ENCODE measurements at places on chromosomes 5 and 9.

- DNase-seq = no peak
These were observed 10.6 kb upstream of the SLC6A19 start for GRCh38 chr5:1190837-1191239.

DNA sequence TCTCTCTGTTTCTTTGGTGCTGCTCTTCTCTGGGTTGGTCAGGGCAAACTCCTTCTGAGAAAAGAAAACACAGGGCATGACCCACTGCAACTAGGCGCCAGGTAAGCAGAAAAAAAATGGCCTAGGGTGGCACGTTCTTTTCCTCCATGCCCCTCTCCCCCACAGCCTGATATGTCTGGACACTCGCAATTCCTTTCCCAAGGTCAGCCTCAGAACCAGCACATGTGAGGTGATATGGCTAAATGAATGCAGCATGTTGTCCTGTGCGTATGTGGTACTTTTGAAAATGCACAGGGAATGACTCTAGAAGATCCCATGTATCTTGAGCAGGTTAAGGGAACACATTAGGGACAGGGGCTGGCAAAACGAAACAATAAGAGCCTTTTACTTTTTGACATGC lies 77.0 kb downstream of the SIL1 start:
- DNase-seq = no peak

DNA sequence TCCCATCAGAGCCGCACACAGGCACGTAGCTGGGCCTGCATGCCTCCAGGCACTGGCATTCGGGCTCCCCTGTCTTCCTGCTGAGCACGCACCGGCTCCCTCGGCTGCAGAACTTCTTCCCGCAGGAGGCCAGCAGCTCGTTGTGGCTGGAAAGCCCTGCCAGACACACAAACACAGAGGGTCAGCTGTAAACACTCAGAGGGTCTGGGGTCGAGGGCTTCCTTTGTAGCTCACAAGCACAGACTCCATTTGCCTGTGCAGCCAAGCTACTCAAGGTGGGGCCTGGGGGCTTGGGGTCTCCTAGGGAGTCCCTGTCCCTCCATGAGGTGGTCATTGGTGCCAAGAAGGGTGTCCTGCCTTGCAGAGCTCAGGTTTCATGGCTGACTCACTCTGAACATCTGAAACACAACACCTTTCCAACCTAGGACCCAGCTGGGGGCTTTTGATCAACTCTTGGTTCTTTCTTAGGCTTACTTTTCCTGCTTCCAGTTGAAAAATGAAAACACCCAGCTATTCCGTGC lies 211.4 kb downstream of the FSTL4 start:
- no peak for DNase-seq

GRCh38 chr9:110427497-110428104 lies 89.9 kb upstream of the TXNDC8 start:
- DNase-seq = no peak

DNA sequence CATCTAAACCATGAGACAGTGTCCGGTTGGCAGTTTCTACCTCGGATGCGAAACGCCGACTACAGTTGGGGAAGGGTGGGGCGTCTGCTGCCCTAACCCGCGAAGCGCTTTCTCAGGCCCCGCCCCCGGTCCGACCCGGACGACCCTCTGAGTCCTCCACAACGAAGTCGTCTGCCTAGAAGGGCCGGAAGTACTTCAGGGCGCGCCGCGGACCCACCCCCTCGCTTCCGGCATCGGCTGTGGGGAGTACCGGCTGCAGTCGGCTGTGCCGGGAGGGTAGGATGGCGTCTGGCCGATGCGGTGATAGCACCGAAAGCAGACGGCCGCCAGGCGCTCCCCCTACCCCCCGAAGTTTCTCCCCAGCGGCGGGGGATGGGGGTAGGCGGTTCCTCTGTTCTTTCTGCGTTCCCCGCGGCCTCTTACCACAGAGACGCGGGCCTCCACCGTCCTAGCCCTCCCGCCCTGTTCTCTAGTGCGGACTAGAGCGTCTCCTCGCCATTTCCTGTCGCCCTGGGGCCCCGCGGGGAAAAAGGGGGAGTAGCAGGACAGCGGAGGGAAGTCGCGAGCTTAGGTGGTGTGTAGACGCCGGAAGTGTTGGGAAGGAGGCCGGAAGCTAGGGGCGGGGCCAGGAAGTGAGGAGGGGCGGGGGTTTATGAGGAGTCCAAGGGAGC lies at the start of gene TRIM41:
TRIM41 (plus strand) TSS at position 224 of the 671 bp plus-strand sequence. CDS start 719 bp downstream, outside the sequence.
- no peak for DNase-seq

DNA sequence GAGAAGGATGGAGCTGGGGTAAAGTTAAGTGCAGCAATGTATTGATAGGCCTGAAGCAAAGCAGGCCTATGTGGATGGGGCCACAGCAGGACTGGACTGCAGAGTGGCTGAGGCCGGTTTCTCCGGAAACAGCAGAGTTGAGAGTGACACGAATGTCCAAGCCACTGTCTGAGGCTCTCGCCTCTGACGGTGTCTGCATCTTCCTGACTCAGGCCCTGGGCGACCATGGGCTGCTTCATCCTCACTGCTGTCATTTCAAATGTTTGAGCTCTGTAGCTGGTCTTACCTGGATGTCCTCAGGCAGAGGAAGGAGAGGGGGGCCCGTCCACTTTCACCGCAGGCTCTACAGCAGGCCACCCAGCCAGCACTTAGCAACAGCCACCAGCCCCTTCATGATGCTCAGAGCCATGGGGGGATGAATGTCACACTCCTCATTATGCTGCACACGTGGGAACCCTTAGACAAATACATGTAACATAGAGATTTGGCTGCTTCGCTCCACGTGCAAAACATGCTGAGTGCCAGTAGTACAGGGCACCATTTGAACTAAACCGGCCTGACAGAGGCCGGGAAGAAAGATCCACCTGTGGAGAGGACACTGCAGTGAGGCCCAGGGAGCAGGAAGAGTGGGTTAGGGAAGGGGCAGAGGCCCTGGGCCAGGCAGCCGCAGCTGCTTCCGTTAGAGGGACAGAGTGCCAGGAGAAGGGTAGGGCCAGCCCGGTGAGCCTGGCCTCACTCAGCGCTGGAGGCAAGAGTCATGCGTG lies 31.7 kb upstream of the NXNL2 start:
- no peak for DNase-seq

Data from cortex of kidney (tissue), 1 donor.